ENCODE measurements at places on chromosomes 1 and 21.

DNA sequence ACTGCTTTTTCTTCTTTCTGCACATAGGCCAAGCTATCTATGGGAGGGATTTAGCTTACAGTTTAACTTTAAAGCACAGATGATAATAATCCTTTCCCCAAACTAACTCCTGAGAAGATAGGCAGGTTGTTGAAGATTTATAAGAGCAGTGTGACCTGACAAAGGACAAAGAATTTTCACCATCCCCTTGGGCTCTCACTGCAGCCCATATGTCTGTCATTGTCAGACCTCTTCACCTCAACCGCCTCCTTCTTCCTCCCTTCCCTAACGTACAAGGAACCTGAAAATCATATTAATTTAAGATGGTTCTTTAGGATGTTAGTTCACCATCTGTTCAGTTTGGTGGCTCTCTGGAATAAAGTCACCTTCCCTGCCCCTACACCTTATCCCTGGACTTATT is 5.0 kb downstream of the RNU1-2 start:
- DNase-seq: no peak

GRCh38 chr1:233361876-233362275 is 34.4 kb downstream of the MAP3K21 start:
- DNase-seq: no peak

- DNase-seq: no peak
These were observed 6.4 kb downstream of the ARHGEF19 start for GRCh38 chr1:16205891-16206546.

- no peak for DNase-seq
These were observed 38.4 kb upstream of the CASZ1 start for GRCh38 chr1:10834770-10835412.

- DNase-seq: no peak
These were observed 21.3 kb downstream of the FAM78B start for GRCh38 chr1:166145499-166145898.

DNA sequence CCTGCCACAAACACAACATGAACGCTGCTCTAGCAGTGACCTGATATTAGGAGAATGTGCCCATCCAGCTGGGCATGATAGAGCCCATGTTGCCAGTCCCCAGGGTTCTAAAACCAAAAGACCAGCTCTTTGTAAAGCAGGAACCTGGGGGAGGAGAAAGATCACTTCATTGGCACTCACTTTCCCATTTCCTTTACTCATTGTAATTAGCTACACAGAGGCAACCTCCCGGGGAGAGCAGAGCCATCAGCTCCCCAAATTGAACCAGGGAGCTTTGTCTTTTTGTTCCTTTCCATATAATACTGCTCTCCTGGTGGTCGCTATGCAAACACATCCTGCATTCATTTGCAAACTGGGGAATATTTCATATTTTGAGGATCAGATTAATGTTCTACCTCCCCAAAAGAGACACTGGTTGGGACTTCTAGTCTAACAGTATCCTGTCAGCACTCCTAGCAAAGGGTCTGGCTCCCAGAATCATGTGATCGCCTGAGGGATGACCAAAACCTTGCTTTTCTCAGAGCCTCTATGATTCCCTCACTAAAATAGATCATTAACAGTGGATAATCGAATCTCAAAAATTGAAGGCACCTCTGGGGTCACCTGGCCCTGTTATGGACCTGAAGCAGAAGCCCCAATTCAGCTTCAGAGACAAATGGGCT is 76.7 kb upstream of the CD1D start:
- no peak for DNase-seq

DNA sequence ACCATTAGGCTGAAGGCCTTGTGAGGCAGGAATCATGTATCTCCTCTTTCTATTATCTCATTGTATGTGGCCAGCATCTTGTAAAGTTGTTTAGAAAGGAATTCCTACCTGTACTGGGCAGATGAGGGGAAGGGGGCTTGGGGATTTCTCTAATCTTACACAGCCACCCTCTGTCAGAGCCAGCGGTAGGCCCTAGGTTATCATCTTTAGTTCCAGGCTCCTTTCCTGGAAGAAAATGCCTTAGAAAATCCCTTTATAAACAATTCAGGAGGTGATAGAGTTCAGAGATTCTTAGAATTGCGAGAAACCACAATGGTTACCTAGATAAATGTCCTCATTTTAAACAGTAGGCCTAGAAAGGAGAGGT is 35.2 kb downstream of the DPT start:
- DNase-seq: no peak

DNA sequence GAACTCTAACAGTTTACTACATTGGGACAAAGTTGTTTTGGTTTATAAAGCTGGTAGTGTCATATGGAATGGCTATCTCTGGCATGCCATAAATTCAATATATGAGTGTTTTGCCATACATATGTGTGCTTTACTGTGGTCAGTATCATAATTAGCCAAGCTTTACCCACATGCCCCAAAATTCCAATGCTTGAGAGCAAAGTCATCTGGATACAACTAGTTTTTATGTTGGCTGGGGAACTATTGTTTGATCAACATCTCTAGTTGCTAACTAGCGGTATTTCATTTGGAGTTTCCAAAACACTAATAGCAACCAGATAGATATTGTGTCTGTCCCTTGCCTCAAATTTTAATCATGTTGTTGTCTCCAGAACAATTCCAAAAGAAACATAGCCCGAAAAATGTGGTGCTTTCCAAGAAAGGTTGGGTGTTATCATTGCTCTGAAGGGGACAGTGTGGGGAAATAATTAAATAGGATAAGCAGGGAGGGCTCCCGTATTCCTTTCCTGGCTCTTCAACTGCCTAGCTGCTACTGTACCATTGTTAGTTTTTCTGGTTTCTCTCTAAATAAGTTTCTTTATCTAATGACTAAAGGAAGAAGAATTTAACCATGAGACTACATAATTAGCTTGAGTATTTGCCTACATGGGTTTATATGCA is 136.1 kb downstream of the TGFB2 start:
- DNase-seq: no peak

- no peak for DNase-seq
These were observed 70.6 kb upstream of the GJB5 start for GRCh38 chr1:34684266-34684665.

GRCh38 chr21:45998871-45999580 is 17.5 kb downstream of the COL6A1 start:
- DNase-seq: no peak

- no peak for DNase-seq
These were observed 1.3 kb downstream of the FNDC10 start for GRCh38 chr1:1598720-1599029.

GRCh38 chr1:28122183-28122582 is 33.8 kb upstream of the EYA3 start:
- no peak for DNase-seq

- no peak for DNase-seq
These were observed 38.2 kb downstream of the TTLL7 start for GRCh38 chr1:83960669-83961277.

DNA sequence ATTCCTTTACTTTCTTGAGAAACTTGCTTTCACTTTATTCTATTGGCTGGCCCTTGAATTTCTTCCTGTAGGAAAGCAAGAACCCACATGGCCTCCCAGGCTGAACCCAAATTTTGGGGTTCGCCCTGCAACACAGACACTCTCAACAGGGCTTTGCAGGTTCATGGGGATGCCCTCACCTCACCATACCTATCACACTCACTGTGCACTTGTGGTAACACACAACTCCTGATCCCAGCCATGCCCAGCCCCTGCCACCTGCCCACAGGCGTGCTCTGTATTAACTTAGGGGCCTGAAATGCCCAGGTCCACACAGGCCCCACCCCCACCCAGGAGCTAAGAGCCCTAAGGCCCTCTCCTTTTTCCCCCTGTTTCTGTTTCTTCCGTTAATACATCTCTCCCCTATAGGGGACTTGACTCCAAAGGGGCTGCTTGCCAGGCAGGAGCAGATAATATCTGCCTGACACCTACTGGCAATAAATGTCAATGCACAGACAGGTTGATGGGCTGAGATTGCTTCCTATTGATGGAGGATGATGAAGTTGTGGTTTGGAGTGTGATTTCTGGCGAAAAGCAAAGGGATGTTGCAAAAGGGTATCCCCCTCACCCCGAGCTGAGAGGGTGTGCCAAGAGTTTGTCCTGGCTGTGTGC is 171.5 kb downstream of the AJAP1 start:
- no peak for DNase-seq

DNA sequence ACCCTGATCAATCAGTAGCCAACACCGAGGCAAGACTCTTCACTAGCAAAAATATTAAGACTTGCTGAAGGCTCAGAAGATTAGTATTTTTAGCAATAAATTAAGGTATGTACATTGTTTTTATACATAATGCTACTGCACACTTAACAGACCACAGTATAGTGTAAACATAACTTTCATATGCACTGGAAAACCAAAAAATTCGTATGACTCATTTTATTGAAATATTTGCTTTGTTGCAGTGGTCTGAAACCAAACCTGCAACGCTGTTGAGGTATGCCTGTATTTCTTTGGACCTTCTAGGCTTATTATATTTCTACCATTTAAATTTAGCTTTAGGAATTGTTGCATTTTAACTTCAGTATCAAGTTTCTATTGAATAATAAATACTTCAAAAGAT is 65.8 kb upstream of the BCL9 start:
- no peak for DNase-seq

- no peak for DNase-seq
These were observed 7.4 kb downstream of the OR2T10 start for GRCh38 chr1:248590055-248590454.

DNA sequence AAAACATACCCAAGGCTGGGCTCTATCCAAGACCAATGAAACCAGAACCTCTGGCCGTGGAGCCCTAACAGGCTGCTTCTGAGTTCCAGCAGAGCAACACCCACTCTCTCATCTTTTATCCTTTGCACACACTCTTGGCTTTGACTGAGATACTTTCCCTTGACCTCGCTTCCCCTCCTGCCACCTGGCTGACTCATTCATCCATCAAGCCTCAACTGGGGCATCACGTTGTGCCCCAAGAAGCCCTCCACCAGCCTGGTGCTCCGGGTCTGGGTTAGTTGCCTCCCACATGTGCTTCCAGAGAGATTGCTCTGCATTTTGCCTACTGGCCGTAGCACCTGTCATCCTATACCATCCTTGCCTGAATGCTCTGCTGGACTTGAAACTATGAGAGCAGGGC is 34.5 kb upstream of the SERBP1 start:
- DNase-seq: no peak

DNA sequence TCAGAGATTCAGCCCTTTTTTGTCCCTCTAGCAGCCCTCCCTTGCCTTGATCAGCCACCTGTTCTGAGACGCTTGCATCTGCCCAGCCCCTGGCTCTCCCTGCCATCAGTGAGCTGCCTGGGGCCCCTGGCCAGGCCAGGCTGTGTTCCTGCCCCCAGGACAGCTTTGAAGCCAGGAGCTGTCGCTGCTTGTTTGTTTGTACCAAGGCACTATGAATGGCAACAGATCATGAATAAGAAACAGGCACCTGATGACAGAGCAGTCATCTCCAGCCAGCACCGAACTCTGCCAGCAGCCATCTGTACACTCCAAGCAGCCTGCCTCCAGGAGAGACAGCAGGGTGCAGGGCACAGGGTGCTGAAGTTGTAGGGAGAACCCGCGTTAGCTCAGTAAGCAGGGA is 8.1 kb upstream of the VWA5B1 start:
- no peak for DNase-seq

DNA sequence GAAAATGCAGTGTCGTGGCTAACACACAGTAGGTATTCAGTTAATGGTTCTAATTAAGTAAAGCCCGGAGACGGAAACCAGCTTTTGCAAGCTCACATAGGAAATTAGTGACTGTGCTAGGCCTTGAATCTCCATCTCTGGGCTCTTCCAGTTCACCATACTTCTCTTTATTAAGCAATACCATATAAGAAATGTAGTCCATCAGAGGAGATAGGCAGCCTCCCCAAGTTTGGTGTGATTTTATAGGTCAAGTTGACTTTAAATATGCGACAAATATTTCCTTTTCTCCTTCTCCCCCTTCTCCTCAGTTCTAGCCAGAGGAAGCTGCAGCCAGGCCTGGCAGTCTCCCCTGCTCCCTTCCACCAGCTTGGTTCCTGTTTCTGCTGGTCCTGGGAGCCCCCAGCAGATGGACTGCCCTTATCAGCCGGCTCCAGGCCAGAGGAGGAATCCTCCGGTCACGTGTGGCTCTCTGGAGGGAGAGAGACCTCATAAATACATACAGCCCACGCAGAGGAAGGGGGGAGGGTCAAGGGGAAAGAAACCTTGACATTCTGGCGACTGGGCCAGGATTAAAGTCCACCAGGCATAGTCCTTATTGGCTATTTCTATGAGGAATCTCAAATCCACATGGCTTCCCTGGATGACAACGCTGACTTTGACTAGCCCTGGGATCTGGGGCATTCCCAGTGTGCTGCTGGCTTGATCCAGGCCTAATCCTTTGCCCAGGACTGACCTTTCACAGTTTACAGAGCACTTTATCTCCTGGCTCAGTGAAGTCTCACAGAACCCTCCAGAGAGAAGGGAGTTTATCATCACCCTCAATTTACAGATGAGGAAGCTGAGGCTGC is 115.1 kb upstream of the JUN start:
- no peak for DNase-seq

GRCh38 chr1:189356206-189356605 is 1121.5 kb downstream of the BRINP3 start:
- DNase-seq: no peak

DNA sequence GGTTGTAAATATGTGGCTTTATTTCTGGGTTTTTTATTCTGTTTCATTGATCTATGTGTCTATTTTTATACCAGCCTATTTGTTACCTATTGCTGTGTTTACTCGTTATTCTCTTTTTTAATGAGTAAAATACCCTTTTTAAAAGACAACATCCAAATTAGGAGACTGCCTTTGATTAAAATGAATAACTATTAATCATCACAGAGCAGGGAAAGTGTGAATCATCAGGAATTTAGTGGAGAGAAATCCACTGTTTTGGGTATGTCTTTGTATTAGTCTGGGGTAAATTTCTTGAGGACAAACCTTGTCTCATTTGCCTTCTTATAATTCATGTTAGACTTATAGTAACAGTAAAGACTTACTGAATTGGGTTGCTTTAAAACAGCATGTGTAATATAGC is 12.1 kb downstream of the DISC1 start:
- no peak for DNase-seq

DNA sequence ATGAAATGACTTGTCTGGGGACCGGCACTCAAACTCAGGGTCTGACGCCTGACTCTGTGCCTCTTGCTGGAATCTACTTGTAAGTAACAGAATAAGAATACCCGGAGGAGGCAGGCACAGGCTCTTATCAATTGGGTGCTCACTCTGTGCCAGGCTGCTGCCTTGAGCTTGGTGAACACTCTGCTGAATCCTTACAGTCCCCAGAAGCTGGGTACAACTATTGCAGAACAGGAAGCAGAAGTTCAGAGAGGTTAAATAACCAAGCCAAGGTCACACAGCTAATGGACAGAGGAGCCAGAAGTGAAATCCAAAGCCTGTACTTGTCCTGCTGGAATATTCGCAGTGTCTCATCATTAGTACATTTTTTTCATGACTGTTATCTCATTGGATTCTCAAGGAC is 86.0 kb downstream of the EPHB2 start:
- no peak for DNase-seq

DNA sequence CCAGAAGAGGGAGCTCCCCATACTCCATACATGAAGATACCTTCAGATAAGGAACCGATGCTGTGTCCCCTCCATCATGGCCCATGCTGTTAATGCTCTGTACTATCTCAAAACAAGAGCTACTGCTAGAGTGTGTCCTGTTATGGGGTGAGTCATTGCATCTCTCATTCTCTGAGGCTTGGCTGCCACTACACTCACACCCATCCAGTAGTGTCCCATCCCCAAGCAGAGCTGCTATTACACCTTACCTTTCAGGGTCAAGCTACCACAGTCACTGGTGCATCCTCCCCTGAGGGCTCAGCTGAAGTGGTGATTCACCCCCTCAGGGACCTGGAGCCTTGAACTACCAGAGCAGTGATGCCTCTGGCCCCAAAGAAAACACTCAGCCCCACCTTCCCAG is 198.5 kb downstream of the PLA2G4A start:
- DNase-seq: no peak

GRCh38 chr1:208029381-208030287 is 118.7 kb upstream of the CD34 start:
- no peak for DNase-seq

All from right renal pelvis (tissue), 4 donors.